Esophagus squamous epithelium (tissue), 5 donors: ENCODE measurements at places on chromosomes 7 and 10.

DNA sequence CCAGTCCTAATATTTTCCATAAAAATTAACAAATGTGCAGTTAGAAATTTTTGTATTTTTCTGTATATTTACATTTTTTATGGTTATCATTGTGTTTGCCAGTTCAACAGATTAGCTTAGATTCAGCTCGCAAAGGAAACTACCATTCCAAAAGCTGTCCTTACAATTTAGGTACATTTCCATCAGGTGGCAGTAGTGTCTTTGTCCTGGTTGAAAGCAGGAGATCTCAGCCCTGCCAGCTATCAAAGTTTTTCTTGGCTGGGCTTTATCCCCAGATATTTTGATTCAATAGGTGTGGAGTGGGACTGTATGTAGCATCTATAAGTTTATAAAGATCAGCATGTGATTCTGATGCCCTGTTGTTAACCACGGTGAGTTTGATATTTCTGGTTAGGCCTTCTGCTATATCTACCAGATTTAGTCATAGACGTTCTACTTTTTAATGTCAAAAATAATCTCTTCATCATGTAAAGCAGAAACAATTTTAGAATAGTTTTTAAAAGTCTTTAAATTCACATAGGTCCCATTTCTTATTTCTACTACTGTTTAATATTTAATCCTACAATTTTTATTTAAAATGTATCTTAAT is 15.5 kb upstream of the ICA1 start:
- DNase-seq: no peak

GRCh38 chr7:28016297-28016696 is 164.3 kb downstream of the JAZF1 start:
- DNase-seq: no peak

- DNase-seq: no peak
Measured at GRCh38 chr7:2499719-2500430, 19.7 kb upstream of the LFNG start.

GRCh38 chr7:152392254-152392653 is 43.5 kb downstream of the KMT2C start:
- DNase-seq: no peak

DNA sequence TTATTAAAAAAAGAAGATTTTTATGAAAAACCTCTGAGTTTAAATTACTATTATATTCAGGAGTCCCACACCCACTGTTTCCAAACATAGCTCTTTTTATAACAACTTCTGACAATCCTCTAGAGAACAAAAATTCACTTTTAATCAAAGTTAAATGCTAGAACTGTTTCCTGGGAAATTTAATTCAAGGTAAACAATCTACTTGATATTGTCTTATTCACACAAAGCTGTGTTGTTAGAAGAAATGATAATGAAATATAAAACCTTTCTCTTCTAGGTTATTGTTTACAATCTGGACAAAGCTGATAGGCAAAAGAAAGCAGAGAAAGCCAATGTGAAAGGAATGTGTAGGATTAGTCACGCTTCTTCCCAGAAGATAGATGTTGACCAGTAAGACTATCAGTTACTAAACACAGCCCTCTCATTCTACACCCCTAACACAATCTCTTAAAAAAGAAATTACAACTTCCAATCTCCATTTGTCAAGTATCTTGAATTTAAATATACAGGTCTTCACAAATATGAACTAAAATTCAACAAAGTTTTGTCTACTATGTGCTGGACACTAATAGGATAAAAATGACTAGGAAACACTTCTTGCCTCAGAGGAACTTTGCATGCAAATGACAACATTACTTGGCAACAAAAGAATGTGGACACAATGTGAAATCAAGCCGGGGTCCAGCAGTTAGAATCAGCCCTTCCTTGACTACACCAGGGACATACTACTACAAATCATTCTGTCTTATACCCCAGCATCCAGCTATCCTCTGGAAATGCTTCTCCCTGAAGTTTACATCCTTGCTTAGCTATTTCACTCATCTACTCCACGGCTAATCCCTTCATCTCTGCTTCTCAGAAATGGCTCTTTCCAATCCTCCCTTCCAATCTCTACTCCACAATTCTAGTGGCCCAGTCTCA is 123.7 kb downstream of the IMMP2L start:
- no peak for DNase-seq

GRCh38 chr10:1297566-1298301 is 241.5 kb downstream of the WDR37 start:
- DNase-seq: no peak

- DNase-seq: no peak
Measured at GRCh38 chr10:13993169-13993568, 337.6 kb downstream of the FRMD4A start.

DNA sequence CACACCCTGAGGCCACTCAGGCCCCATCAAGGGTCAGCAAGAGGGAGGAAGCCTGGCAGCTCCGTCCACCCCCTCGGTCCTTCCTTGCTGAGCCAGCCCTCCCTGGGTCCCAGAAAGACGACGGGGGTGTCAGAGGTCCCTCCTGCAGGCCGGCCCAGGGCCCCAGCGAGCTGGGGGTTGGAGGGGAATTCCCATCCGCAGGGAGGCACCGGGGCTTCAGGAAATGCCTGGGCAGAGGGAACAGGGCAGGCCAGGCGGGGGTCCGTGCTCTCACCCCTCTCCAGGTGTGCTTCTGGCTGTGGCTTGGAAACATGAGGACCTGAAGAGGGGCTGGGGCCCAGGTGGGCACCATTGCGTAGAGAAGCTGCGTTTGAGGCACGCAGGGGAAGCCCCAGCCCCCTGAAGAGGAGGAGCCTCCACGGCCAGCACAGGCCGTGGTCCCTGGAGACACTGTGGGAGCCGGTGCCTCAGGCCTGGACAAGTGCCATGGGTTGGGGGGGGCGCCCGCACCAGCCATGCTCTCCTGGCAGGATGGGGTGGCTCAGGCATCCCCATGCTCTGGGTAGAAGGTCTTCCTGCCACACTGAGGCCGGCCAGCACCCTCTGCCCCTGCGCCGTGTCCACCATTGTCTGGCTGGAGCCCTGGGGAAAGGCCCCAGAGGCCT is 66.7 kb downstream of the PDGFA start:
- no peak for DNase-seq

DNA sequence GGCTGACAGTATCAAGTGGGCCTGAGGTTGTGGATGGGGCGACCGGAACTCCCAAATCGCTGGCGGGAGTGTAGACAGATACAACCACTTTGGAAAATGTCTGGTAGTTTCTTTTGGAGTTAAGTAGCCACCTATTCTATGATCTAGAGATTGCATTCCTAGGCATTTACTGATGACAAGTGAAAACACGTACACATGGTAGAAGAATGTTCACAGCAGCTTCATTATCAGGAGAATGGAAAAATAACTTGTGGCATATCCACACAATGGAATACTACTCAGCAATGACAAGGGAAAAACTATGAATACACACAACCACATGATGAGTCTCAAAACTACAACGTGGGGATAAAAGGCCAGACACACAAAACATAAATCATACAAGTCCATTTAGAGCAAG is 146.0 kb downstream of the MYOF start:
- no peak for DNase-seq

DNA sequence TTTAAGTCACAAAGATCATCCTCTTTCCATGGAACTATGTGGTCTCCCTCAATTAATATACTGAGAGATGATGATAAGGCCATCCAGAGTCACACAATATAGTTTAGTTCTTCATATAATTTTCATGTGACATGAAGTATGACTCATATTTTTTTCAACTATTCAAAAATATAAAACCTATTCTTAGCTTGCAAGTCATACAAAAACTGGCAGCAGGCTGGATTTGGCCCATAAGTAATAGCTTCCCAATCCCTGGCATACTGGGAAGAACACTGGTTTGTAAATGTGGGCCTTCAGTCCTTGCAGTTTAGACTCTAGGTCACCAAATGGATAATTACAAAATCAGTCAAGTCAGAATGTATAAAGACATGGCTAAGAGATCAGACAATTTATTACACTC is 356.6 kb downstream of the PPP1R3A start:
- no peak for DNase-seq

DNA sequence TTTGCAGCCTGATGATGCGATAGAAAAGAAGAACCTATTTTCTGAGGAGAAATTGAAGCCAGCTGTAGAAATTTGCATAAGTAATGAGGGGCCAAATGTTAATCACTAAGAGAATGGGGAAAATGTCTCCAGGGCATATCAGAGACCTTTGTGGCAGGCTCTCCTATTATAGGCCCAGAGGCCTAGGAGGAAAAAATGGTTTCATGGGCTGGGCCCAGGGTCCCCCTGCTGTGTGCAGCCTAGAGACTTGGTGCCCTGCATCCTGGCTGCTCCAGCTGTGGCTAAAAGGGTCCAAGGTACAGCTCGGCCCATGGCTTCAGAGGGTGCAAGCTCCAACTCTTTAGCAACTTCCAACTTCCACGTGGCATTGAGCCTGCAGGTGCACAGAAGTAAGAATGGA is 123.4 kb downstream of the STK31 start:
- DNase-seq: no peak

DNA sequence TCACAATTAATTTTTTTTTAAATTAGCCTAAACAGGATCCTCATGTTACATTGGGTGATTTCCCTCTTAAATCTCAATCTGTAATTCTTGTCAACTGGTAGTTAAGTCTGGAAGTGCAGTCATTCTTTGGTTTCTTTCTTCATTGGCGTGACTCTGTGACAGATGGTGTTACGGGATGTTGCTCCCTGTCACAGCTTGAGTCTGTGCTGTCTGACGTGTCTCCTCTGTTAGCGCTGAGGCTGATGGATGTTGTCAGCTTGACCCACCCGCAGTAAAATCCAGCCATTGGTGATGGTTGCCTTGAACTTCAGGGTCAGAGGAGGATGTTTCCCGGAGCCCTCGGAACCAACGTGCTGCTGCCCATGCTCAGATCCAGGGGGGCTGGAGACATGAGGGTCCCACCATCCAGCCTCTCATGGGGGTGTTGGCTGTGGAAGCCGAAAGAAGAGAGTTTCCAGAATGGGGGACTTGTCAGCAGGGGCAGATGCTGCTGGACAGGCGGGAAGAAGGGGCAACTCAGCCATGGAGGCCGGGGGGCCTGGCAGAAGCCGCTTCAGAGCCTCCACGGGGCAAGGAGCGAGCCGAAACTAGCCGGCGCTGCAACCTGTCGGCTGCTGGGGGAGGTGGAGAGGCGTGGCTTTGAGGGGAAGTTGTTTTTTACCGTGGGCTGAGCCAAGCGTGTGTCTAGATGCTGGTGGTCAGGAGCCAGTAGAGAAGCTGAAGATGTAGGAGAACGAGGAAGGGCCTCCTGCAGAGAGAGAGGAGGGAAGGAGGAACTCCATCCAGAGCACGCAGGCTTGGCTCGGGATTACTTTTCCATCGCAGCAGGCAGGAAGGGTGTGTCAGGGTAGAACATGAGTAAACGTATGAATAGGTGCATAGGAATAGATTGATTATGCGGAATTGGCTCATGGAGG is 3.5 kb downstream of the SUN1 start:
- no peak for DNase-seq

- no peak for DNase-seq
Measured at GRCh38 chr10:113665806-113666354, 2.0 kb upstream of the NRAP start.

DNA sequence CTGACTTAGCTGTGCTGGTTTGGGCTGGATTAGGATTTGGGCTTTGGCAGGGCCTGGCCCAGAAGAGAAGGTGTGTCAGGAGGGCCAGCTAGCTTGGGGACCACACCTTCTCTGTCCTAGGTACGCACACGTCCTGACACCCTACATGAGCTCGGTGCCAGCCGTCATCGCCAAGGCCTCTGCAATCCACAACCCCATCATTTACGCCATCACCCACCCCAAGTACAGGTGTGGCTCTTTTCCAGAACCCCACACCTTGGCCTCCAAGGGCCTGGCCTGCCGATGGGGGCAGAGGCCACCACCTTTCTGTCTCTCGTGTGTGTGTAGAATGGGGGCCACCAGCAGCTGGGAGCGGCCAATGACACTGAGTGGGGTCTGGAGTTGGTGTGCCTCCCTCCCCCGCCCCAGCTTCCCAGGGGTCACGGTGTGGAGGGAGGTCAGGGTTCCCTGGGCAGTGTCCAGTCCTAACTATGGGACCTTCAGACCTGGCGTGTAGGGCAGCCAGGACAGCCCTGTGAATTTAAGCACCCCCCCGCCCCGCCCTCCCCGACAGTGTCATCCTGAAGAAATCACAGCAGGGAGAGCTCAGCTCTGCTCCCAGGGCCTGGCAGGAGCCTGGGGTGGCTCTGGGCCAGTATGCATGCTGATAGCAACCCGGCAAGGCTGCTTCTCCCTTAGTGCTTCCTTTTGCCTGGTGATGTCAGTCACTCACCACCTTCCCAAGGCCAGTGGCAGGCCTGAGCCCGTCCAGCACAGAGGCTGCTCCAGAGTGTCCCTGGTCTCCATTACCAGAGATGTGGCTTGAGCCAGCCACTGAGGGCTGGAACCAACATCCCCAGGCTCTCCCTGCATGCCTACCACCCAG is 6.9 kb upstream of the LDB3 start:
- no peak for DNase-seq
